ENCODE measurements at places on chromosomes 13 and 19. TPM values are rescaled to one million over a fixed set of nuclear protein-coding genes. Genes with fewer than 3 reads are reported as not detected.

Gene ONECUT3
- 0.13 TPM for polyA plus RNA-seq

Gene GIPC1
- 47.8 TPM for polyA plus RNA-seq

Gene ZIK1
- 8.9 TPM for polyA plus RNA-seq

Gene ZNF541
- 42.0 TPM for polyA plus RNA-seq

Gene NLRP9
- polyA plus RNA-seq = 0.11 TPM

Gene APC2
- 2.8 TPM for polyA plus RNA-seq

Gene GFY
- 0.80 TPM for polyA plus RNA-seq

Gene BEST2
- polyA plus RNA-seq = not detected

Gene KLK14
- polyA plus RNA-seq = 1.4 TPM

Gene TBXA2R
- polyA plus RNA-seq = 1.8 TPM

Gene GDF15
- 1.0 TPM for polyA plus RNA-seq

Gene URAD
- polyA plus RNA-seq = not detected

Gene MBD3L3
- not detected for polyA plus RNA-seq

Gene TTYH1
- 126 TPM for polyA plus RNA-seq

Gene CD22
- polyA plus RNA-seq = 10.1 TPM

Gene ZFP82
- polyA plus RNA-seq = 6.5 TPM

Gene ARRDC2
- 10.3 TPM for polyA plus RNA-seq
